ENCODE measurements at places on chromosomes 3 and 15.

GRCh38 chr3:80285388-80285787 is 517.6 kb upstream of the ROBO1 start:
- no peak for DNase-seq

- DNase-seq, result no peak
Measured at GRCh38 chr3:56998076-56998529, 62.4 kb upstream of the SPATA12 start.

DNA sequence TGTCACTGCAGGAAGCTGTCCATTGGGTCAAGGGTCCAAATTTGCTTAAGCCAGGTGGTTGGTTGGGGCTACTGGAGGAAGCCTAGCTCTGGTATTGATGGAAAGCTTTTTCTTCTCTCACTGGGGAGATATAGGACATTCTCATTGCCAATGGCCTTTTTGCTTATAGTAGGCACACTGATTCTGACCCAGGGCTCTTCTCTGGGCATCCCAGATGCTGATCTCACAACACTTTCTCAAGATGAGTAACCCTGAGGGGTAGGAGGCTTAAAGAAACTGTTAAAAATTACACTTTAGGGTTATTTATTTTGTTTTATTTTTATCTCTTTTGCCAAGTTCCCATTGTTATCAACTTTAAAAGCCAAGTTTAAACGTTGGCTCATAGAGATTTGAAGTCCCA is 337.8 kb downstream of the LRRC3B start:
- DNase-seq, result no peak

DNA sequence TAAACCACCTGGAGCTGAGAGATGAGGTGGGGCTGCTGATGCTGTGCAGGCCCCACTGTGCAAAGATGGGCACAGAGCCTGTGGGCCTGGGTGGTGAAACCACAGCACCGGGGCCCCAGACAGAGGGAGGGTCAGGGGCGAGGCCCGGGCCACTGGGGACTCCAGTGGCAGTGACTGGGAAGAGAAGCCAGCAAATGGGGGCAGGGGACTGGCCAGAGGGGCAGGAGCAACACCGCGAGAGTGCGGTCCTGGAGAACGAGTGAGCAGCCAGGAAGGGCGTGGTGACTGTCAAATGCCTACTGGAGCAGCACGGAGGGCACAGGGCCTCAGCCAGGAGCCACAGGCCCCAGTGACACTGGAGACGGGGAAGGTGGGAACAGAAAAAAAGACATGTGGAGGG is 39.8 kb downstream of the HCN4 start:
- DNase-seq, result no peak

DNA sequence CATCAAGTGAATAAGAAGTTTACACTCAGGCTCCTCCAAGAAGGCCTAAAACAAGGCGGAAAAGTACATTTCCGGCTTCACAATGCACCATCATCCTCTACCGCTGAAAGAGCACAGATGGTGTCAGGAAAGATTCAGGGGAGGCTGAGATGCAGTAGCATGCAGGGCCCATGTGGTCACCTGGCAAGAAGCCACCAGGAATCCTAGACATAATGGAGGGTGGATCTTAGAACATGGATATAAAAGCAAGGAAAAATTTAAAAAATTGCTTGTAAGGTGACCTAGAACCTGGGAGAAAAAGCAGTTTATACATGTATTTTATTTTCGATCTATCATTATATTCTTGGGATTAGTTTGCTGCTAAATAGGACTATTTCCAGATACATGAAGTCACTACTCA is 21.9 kb upstream of the OTOL1 start:
- DNase-seq, result no peak

DNA sequence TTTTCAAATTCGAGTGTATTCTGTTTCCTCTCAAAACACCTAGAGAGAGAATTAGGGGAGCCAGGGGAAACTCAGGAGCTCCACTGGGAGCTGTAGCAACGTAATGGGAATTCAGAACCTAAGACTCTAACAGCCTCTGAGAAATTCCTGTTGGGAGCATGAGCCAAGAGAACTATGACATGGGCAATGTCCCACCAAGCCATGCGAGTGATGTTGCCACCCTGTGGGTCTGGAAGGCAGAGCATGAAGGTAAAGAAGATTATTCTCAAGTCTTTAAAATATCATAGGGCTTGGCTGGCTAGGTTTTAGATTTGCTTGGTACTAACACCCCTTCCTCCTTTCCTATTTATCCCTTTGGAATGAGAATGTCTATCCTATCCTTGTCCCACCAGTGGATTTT is 392.6 kb upstream of the ADAMTS9 start:
- DNase-seq, result no peak

DNA sequence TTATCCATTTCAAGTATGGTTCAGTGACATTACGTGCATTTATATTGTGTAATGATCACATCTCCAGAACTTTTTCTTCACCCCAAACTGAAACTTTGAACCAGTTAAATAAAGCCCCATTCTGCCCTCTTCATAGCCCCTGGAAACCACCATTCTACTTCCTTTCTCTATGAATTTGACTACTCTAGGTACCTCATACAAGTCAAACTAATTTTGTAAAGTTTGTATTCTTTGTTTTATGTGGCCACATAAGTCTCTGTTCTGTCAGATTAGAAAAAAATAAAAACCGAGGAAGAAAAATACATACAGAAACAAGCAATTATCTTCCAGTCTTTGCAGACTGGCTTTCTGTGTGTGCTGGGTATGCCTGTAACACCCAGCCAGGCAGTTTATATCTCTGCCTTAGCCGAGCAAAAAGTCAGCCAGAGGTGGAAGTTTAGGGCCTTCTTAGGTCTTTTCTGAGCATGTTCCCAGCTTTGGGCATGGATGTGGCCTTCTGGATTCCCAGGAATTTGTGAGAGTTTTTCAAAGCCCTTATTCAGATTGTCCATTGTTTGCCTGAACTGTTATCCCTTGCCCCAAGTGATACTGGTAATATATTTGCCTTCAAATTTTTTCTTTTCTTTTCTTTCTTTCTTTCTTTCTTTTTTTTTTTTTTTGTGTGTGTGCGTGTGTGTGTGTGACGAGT is 6.0 kb upstream of the GRAMD1C start:
- peak; percentile 20 for DNase-seq

DNA sequence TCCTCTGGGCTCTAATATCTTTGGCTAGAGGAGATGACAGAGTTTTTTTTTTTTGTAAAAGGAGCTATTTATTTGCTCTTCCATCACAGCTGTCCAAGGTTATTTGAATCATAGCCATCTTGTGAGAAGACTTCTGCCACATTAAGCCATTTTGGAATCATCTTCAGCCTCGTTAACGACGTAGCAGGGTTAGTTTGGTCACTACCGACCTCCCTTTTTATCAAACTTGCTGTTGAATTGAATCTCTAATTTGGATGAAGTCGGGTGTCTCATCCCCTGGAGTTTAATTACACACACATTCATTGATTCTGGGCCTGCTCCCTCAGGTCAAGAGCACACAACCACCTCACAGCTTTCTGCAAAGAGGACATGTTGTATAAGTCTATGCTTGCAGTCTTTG is 238.7 kb downstream of the CPNE4 start:
- no peak for DNase-seq

GRCh38 chr15:80594091-80594889 is 100.8 kb upstream of the ABHD17C start:
- no peak for DNase-seq
